ENCODE measurements at places on chromosomes 11 and 22.

- DNase-seq: peak; percentile 59
Observed at GRCh38 chr11:23288003-23288783, 427.9 kb upstream of the CCDC179 start.

- DNase-seq: no peak
Observed at GRCh38 chr22:28299753-28300152, 379.9 kb downstream of the TTC28 start.

GRCh38 chr11:14742849-14743559 lies 99.4 kb downstream of the PDE3B start:
- DNase-seq: no peak

DNA sequence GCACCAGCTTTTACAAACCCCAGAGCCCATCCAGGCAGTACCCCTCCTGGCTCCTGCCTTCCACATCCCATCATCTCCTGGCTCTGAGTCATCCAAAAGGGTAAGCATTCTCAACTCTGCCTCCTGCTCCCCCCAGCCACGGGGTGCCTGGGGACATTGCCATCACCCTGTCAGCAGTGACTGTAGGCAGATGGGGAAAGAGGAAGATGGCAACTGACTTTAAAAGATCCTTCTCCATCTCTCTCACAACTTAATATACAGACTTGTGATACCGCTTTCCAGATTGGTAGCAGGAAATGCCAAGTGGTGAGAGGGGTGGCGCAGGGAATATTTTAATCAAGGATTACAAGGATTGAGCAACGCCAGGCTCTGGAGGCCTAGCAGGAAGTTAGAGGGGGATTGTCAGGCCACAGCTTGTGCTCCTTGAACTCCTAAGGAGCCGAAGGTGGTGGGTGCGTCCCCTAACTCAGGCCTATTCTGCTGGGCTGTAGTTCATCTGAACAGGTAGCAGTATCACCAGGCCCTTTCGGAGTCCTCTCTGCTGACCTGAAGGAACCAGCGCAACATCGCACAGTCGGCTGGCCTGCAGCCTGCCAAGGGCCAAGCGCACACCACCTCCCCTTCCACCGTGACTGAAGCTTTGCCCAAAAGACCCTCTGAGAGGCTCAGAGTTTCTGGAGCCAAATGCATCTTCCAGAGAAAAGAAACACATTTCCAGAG lies 83.3 kb downstream of the ZC3H12C start:
- DNase-seq: no peak

DNA sequence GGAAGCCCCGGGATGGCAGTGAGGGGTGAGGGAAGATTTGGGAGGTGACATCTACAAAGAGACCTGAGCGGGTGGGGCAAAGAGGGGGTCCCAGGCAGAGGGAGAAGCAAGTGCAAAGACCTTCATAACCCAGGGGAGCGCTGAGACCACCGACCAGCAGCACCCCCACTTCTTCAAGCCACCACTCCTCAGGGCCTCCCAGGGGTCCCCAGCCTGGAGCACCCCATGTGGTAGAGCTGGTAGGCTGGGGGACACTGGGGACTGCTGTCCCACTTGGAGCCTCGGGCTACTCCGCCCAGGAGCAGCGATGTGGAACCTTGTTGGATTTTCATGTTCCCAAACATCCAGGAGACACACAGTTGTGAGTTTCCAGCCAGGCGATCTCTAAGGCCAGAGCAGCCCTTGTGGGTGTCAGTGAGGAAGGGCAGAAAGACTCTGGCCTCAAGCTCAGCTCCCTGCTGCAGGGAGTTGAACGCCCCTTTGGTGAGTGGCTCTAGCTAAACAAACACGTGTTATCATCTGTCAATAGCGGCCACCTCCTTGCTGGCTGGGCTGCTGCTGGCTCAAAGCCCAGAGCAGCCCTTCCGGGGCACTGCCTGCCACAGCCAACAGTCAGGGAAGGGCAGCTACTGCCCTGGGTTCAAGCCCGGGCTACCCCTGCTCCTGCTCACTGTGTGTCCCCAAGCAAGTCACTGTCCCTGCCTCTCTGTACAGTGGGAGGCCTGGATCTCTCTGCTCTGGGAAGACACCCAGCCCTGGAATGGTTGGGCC lies 25.7 kb upstream of the CHKA start:
- DNase-seq: peak; percentile 38

DNA sequence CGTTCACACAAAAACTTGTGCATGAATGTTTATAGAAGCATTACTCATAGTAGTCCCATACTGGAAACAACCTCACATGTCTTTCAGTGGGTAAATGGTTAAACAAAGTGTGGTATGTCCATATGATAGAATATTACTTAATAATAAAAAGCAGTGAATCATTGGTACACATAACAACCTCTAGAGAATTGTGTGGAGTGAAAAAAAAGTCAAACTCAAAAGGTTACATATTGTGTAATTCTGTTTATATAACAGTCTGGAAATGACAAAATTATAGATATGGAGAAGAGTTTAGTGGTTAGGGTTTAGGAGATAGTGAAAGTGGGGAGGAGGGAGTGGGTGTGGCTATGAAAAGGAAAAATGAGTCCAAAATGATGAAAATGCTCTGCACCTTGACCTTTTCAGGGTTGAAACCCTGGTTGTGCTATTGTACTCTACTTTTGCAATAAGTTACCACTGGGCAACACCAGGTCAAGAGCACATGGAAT lies 243.4 kb upstream of the DDI1 start:
- DNase-seq: no peak

GRCh38 chr11:103601225-103601846 lies 435.1 kb upstream of the DDI1 start:
- DNase-seq: peak; percentile 68

DNA sequence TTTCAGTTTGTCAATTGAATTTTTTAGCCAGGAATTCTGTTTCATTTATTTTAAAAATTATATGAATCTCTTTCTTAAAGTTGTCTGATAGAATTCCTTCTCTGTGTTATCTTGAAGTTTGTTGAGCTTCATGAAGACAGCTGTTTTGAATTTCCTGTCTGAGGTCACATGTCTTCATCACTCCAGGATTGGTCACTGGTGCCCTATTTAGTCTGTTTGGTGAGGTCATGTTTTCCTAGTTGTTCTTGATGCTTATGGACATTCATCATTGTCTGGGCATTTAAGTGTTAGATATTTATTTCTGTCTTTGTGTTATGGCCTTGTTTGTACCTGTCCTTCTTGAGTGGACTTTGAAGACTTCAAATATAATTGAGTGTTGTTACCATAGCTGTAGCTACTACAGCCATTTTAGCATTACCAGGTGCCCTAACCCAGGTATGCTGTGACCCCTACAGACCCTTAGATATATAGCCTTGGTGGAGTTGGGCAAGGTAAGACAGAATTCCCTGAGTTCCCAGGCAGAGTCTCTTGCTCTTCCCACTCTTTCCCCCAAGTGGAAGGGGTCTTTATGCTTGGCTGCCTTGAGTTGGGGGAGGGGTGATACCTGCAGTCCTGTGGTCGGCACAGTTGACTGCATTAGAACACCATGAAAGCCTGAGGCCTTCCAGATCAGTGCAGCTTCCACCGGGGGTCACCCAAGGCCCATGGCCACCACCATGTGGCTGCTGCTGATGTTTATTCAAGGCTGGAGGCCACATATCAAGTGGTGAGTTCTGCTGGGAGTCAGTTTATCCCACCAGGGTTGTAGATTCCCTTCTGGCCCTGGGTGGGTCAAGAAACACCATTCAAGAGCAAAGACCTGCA lies 229.6 kb downstream of the DYNC2H1 start:
- DNase-seq: peak; percentile 2

DNA sequence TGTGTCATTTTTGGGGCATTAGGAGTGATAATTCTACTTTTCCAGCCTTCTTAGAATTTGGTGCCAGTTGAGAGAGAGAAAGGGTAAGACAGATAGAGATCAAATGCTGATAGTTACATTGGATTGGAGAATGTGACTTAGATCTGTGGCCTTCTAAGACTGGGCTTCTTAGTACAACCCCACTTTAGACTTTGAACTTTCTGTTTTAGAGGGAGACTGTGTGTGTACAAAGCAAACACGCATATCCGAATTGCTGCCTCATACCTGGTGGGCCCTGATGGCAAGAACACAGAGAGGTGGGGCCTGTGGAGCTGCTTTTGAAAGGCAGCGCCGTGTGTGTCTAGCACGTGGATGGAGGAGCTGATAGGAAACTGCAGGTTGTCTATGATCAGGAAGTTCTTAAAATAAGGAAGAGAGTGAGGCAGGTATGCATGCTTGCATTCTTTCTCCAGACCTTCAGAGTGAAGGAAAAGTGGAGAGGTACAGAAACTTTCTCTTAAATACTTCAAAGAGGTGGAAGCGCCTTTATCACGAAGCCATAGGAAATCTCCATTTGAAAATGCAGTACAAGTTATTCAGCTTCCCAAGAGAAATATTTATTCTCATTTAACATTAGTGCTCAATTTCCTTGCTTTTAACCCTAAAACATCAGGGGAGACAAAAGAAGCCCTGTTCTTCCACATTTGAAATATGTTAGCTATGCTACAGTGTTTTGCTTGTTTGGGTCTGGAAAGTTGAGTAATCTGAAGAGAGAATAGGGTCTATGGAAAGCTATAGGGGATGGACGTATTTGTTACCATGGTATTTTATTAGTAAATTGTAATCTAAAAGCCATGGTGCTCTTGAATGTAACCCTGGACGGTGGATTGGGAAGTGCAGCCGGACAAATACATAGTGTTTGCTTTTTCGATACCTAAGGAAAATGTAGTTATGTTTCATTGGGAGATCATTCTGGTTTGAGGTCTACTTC lies 13.7 kb downstream of the PDHX start:
- no peak for DNase-seq

- DNase-seq: peak; percentile 63
Observed at GRCh38 chr11:111918390-111919256, at the start of gene C11orf52. Gene C11orf52, plus strand, starts transcription at chr11:111918913. Its CDS starts 60 bp downstream, at chr11:111918973.

GRCh38 chr11:2267851-2268728 lies 2.3 kb downstream of the ASCL2 start:
- DNase-seq: no peak

DNA sequence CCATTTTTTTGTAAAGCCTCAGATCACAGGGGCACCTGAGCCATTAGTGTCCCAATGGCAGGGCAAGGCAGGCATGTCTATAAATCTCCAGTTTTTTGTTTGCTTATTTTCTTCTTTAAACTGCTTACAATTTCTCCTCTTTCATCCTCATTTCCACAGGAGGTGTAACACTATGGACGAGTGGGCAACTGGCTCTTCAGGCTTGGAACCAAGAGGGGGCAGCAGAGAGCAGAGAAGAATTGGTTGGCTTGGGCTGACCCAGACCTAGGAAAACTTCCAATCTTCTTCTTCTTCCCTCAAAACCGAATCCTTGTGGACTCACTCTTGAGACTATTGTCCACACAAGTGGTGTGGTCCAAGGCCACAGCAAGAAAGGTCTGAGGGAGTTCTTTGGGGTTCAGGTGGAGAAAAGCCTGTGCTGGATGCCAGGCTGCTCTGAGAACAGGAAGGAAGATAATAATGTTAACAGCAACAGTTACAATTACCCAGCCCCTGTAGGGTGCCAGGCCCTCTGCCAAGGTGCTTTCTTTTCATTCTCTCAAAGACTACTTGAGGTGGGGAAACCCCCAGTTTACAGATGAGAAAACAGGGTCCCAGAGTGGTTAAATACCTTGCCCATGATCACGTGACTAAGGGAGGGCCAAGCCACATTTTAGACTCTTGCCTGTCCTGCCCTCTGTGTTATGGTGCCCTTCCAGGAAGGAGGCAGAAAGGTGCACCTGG lies 70.7 kb upstream of the E2F8 start:
- peak; percentile 42 for DNase-seq

- DNase-seq: peak; percentile 89
Observed at GRCh38 chr11:18384157-18384641, 10.2 kb upstream of the LDHA start.

Data from kidney glomerular epithelial cell (primary cell).